Hematopoietic multipotent progenitor cell (in vitro differentiated cells): ENCODE measurements at places on chromosomes 4 and X.

DNA sequence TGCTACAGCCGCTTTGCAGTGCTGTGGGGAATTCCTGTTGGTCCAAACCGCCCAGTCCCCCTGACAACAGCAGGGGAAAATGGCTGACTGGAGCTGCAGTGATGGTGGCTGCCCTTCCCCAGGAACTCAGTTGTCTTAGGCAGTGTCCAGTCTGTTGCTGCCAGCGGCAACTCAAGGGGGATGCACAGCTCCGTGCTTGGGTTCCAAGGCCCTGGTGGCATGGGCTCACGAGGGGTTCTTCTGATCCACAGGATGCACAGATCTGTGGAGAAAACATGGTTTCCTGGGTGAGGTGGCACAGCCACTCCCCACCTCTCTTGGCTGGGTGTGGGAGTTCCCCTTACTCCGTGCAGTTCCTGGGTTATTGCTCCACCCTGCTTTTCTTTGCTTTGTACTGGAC lies 261.2 kb downstream of the TLL1 start:
- no peak for DNase-seq

- peak; percentile 73 for DNase-seq
These were observed 8.5 kb downstream of the COL25A1 start for GRCh38 chr4:109294006-109294405.

DNA sequence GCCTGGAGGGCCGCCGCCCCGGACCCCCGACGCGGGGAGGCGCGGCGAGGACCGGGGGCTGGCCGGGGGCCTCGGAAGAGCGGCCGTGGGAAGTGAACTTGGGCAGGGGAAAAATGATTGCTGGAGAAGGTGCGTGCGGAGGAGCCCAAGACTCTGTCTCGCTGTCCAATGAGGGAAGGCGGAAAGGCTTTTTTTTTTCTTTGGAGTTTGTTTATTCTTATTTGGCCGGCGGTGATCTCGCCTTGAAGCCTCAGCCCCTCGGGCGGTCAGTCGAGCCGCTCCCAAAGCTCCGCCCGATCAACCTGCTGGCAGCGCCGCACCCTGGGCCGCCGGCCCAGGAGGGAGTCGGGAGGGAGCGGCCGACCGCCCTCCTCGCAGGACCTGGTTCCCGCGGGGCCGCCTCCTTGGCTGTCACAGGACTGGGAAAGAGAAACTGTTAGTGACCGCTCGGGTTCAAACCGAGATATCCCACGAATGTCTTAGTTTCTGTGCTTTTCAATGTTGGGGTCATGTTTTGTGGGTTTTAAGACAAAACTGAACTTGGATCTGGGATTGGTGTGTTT lies 2.5 kb downstream of the CPEB2 start:
- peak; percentile 38 for DNase-seq

- no peak for DNase-seq
These were observed 133.4 kb downstream of the RASL11B start for GRCh38 chr4:52995360-52996030.

DNA sequence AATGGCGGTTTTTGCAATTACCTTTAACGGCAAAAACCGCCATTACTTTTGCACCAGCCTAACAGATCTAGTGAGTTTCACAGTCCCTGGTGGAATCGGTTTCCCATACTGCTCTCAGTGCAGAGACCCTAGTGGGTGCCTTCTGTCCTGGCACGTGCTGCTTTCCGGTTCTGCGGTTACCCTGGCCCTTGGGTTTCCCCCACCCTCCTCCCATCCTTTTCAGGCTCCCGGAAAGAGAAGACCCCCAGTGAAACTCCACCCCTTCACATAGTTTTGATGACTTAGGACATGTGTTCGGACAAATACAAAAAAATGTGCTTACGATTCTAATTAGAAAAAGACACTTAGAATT lies 36.9 kb downstream of the NLGN3 start:
- no peak for DNase-seq

- DNase-seq = no peak
These were observed 172.9 kb upstream of the GLRA2 start for GRCh38 chrX:14356401-14356800.

- DNase-seq = peak; percentile 75
These were observed 66.5 kb downstream of the EFNB1 start for GRCh38 chrX:68895341-68895755.

GRCh38 chrX:12686331-12686730 lies 104.9 kb upstream of the PRPS2 start:
- no peak for DNase-seq

DNA sequence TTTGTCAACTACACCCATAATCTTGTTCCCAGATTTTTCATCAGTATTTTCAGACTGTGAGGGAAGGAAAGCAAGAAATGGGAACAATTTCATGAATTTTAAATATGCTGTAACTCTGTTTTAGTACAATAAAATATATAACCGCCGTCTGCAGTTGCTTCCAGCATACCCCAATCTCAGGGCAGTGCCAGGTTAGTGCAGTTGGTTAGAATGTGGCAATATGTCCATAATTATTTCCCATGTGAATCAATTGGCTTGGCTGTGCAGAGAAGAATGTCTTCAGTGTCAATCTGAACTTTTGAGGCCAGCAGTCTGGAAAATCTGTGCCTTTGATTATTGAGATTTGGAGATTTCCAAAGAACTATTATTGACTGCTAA lies 5.0 kb upstream of the MMAA start:
- DNase-seq = no peak
